ENCODE measurements at places on chromosomes 5 and 9.

DNA sequence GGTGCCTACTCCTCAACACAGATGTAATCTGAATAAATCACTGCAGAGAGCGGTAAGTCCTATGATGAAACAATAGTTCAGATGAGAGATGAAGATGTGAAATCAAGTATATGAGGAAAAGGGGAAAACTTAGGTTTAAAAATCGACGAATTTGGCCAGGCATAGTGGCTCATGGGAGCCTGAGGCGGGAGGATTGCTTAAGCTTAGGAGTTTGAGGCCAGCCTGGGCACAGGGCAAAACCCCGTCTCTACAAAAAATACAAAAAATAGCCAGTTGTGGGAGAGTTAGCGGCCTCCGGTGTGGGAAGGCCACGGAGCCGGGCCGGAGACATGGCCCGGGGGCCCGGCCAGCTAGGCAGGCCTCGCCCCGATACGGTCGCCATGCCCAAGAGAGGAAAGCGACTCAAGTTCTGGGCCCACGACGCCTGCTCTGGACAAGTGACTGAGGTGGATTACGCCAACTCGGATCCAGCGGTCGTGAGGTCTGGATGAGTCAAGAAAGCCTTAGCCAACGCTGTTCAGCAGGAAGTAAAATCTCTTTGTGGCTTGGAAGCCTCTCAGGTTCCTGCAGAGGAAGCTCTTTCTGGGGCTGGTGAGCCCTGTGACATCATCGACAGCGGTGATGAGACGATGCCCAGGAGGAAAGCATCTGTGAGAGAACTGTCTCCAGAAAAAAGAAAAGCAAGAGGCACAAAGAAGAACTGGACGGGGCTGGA is 62.8 kb upstream of the SUB1 start:
- no peak for DNase-seq

GRCh38 chr5:14181299-14181968 is 38.3 kb downstream of the TRIO start:
- DNase-seq: no peak

GRCh38 chr9:72474676-72475075 is 46.7 kb upstream of the TMC1 start:
- DNase-seq: no peak

DNA sequence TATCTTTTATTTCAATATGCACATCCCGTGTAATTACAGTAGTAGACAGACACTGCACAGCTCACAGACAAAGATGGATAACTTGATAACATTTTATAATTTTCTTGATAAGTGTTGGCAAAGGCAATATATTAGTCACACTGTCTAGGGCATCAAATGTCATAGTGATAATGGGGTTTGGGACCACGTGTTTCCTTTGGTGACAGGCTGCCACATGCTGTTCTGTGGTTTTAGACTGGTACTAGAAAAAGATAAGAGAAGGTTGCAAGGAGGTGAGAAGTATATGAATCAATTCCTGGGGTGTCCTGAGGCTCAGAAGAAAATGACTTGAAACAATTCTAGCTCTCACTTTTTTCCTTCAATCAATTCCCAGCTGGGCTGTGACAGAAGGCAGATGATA is 258.8 kb upstream of the CHD1 start:
- no peak for DNase-seq

Data from esophagus squamous epithelium (tissue), 5 donors.